ENCODE measurements at places on chromosomes 2 and 18.

GRCh38 chr2:130371723-130372054 lies 15.8 kb downstream of the PTPN18 start:
- DNase-seq = no peak

GRCh38 chr2:7194950-7195349 lies 277.7 kb downstream of the RNF144A start:
- DNase-seq = no peak

DNA sequence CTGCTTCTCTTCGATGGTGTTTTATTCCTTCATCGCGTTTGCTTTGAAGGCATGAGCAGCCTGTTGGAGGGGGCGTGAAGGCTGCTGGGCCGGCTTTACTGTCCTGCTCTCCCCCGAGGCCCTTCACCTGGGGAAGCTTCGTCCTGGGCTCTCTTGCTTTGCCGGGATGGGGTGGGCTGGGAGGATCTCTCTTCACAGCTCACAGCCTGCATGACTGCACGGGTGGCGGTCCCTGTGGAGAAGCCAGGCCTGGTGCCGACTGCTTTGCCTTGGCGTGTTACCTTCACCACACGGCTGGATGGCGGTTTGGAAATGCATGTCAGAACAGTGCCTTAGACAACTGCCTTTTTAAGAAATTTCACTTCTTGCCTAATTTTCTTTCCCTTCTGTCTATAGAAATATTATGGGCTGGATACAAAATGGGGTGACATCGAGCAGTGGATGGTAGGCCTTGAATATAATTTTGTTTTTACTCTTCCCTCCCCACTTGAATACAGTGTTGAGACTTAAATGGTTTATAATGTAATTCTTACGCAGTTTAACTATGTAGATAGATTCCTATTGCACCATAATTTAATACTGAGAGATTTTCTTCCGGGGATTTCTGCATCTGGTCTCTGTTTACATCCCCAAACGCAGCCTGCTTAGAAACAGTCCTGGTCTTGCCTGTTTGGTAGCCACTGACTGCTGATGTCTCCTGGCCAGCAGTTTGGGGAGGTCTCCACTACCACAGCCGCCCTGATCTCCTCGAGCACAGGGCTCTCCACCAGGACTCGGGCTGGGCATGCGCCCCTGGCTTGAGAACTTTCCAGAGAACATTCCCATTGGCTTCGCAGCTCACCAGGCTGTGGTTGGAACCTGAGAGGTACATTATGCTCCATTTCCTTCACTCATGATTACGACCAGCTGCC lies 81.0 kb upstream of the RBM44 start:
- DNase-seq = no peak

- no peak for DNase-seq
These were observed 70.5 kb downstream of the PRPF40A start for GRCh38 chr2:152646775-152647174.

- no peak for DNase-seq
These were observed 24.0 kb upstream of the DSEL start for GRCh38 chr18:67540559-67540958.

DNA sequence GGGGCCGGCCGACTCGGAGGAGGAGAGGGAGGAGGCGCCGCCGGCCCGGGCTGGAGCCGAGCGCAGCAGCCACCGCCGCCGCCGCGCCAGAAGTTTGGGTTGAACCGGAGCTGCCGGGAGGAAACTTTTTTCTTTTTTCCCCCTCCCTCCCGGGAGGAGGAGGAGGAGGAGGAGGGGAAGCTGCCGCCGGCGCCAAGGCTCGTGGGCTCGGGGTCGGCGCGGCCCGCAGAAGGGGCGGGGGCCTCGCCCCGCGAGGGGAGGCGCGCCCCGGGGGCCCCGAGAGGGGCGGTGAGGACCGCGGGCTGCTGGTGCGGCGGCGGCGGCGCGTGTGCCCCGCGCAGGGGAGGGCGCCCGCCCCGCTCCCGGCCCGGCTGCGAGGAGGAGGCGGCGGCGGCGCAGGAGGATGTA lies 316 bp downstream of the CRIM1 start:
- no peak for DNase-seq

- DNase-seq = no peak
These were observed 26.5 kb downstream of the ACVR1 start for GRCh38 chr2:157849591-157849990.

- DNase-seq = no peak
These were observed 364.4 kb downstream of the ZNF521 start for GRCh38 chr18:24987303-24988252.

- no peak for DNase-seq
These were observed 137.3 kb downstream of the CCDC148 start for GRCh38 chr2:158319269-158319668.

GRCh38 chr2:9217838-9218770 lies 11.5 kb downstream of the ASAP2 start:
- no peak for DNase-seq

- DNase-seq = no peak
These were observed 228.3 kb upstream of the EPC2 start for GRCh38 chr2:148416248-148416647.

DNA sequence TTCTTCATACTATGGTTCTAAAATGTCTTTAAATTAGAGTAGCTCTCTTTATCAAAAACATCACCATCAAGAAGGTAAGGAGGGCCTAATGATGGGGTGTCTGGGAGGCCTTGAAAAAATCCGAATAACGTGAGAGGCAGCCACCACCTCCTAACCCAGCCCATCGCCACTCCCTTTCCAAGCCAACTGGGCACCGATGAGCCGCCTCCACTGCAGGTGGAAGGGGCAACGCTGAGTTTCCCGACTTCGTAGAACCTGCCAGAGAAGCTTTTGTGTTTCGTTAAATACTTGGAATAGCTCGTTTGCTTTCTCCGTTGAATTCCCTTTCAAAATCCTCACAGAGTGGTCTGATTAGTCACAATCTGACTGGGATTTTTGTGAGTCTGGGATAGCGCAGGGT lies 22.0 kb upstream of the RPL31 start:
- no peak for DNase-seq

- DNase-seq = peak; percentile 52
These were observed 67.0 kb downstream of the ZNF521 start for GRCh38 chr18:25284861-25285550.

DNA sequence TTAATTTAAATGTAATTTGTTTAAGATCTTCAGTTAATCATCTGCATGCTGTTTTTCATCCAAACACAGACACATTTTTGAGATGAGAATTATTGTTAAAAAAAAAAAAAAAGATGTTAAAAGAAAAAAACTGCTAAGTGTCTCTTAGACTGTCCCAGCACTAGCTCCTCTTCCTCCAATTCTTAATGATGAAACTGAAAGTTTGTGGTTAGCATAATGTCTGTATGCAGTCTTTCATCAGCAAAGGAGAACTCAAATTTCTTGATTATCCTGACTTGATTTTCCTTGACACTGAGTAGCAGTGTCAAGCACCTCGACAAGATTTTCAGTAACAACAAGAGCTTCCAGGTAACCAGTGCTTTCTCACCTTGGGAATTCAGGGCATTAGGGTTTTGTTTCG lies 274.4 kb downstream of the LRRTM1 start:
- no peak for DNase-seq

GRCh38 chr2:197124639-197125390 lies 185.8 kb downstream of the ANKRD44 start:
- DNase-seq = no peak

DNA sequence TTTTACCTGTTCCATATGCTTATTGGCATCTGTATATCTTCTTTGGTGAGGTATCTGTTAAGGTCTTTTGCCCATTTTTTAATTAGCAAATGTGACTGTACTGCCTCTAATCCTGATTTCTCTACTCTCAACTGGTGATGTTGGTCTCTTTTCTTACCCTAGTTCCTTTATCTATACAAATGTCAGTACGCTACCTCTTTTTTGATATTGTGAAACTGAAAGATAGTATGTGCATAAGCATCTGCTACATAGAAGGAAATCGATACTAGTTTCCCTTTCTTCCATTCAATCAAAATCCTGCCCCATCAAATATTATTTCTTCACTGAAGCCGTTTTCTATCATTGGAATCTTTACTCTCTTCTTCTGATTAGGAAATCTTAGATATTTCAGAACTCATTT lies 194.9 kb upstream of the SPOPL start:
- no peak for DNase-seq

- DNase-seq = no peak
These were observed 74.7 kb downstream of the BMPR2 start for GRCh38 chr2:202450785-202451184.

DNA sequence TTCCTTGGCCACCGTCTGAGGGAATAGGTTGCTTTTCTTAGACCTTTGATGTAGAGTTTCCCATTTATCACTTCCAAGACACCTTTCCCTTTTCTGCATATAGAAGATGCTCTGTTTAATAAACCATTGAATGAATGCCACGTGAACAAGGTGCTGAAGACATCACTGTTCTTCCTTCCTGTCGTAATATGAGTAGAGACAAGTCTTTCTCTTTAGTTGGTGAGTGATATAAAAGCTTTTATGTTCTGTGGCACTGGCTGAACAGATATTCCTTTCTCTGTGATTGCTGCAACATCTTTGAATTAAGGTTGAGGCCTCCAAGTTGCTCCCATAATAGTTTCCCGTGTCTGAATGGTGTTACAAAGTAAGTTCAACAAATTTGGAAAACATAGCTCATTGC lies 38.7 kb downstream of the TTC39C start:
- DNase-seq = no peak

- DNase-seq = no peak
These were observed 756 bp downstream of the ADCYAP1 start for GRCh38 chr18:905307-905947.

DNA sequence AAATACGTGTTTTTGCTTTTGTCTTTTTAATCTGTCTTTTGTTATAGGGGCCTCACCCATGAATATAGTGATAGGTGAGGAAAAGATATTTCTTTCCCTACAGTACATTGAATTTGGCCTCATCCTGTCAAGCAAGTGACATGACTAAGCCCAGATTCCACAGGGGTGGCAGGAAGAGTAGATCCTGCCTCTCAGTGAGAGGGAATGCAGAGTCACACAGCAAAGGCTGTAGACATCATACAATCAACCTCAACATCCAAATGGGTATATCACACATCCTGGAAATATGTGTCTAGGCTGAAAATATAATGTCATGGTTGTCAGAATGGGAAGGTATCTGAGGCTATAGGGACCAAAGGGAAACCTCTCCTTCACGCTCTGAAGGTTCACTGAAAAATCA lies 269.6 kb downstream of the CDH20 start:
- DNase-seq = no peak

GRCh38 chr18:6796511-6796910 lies 67.0 kb downstream of the ARHGAP28 start:
- no peak for DNase-seq

DNA sequence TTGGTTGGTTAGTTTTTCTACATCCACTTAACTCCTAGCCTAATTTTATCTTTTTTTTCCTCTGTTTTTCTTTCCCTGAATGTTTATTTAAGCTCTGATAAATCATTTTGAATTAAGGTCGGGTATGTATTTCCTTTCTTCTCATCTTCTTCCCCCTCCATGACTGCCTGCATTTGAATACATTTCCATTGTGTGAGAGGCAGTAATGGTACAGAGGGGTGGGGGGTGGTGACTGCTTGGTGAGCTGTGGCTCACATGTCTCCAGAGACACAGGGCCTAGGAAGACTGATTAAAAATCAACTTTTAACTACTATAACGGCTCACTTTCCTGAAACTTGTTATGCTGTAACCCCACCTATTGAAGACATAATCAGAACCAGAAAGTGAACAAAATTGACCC lies 58.0 kb downstream of the NEDD4L start:
- DNase-seq = no peak

DNA sequence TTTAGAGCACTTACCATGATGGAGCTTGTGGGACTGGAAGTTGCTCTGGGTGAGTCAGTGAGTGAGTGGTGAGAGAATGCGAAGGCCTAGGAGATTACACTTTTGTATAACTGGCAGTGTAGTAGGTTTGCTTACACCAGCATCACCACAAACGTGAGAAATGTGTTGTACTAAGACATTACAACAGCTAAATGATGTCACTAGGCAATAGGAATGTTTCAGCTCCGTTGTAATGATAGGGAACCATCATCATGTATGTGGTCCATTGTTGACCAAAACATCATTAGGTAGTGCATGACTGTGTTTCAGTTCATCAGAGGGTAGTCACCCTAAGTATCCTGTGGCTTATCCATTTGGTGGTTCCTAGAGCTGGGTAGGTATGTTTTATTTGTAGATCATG lies 11.9 kb downstream of the ZNF407 start:
- DNase-seq = no peak

DNA sequence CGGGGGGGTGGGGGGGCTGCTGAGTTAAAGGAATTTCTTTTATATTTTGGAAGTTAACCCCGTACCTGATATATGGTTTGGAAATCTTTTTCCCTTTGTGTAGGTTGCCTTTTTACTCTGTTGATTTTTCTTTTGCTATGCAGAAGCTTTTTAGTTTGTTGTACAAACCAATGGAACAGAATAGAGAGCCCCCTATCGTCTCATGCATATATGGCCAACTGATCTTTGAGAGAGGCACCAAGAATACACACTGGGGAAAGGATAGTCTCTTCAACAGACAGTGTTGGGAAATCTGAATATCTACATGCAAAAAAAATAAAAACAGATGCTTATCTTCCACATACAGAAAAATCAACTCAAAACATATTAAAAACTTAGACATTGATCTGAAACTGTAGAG lies 647.8 kb upstream of the KLHL29 start:
- DNase-seq = no peak

DNA sequence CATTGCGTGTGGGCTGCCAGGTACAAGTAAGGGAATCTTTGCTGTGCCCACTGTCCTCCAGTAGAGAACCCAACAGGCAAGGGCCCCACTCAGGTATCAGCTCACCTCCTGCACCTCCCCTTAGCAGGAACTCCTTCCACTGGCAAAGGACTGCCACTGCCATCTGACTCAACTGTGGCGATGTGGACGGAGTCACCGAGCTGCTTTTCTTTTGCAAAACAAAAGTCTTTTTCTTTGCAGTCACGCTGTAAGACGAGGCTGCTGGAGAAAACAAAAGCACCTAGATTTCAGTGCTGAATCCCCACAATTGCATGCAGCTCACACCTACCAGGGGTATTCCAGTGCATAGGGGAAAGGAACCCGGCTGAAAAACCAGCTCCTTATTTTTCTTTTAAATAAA lies 7.9 kb downstream of the MTERF4 start:
- DNase-seq = no peak

- DNase-seq = no peak
These were observed 1.6 kb downstream of the PKDCC start for GRCh38 chr2:42049221-42050009.

GRCh38 chr18:52914148-52914547 lies 574.2 kb downstream of the DCC start:
- DNase-seq = no peak

DNA sequence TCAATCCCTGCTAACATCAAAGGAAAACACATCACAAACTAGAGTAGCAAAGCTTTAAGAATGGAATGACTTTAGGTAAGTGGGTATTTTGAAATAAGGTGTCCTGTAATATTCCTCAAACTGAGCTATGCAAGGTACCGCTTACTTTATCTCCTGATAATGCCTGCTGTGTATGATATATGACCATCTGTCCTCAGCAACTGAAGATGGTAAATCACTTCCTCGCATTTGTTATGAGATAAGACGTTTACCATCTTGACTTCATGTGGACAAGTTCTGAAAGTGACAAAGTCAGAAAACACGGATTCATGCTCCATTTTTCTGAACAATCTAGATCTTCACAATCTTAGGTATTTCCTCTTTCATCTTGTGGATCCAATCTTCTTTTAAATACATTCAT lies 49.3 kb upstream of the PTPRM start:
- DNase-seq = no peak

Data from hematopoietic multipotent progenitor cell (in vitro differentiated cells).